Endodermal cell (in vitro differentiated cells): ENCODE measurements at places on chromosomes 5 and 9.

DNA sequence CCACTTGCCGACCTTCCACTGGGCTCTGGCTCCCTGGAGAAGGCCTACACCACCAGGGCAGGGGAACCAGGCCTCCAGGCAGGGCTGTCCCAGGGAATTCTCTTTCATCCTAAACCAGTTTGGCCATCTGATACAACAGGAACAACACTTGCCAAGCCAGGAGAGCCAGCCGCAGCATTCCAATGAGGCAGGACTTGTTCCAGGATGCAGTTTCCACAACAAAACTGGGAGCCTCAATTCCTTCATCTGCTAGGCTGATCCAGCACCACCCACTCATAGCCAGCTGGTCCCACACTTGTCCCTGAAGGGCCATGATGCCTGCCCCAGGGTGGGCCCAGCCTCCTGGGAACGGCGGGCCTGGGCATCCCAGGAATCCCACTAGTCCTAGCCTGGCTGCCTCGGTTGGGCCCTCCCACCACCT lies 26.0 kb downstream of the BICD2 start:
- H3K36me3 ChIP-seq = no peaks in the 10 kb centered on the region
- no peak overlapping the region for H3K4me3 ChIP-seq
- H3K4me1 ChIP-seq = no peaks in the 10 kb centered on the region

DNA sequence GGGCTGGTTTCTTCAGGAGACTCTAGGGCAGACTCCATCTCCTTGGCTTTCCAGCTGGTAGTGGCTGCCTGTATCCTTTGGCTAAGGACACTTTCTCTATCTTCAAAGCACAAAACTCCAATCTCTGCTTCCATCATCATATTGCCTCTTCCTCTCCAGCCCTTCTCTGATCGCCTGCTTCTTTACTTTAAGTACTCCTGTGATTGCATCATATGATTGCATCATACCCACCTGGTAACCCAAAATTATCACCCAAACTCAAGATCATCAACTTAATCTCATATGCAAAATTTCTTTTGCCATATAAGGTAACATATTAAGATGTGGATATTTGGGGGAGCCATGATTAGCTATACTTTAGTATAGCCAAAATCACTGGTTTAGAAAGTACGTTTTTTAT lies 1092.6 kb upstream of the CDH6 start:
- H3K4me3 ChIP-seq = no peak overlapping the region
- H3K27ac ChIP-seq = no peak overlapping the region
- no peaks in the 10 kb centered on the region for H3K27me3 ChIP-seq
- no peaks in the 10 kb centered on the region for H3K36me3 ChIP-seq

GRCh38 chr5:25285136-25285535 lies 640.4 kb upstream of the CDH10 start:
- H3K27me3 ChIP-seq = no peaks in the 10 kb centered on the region
- H3K27ac ChIP-seq = no peak overlapping the region
- no peaks in the 10 kb centered on the region for H3K4me1 ChIP-seq
- H3K4me3 ChIP-seq = no peak overlapping the region
- H3K36me3 ChIP-seq = no peaks in the 10 kb centered on the region

DNA sequence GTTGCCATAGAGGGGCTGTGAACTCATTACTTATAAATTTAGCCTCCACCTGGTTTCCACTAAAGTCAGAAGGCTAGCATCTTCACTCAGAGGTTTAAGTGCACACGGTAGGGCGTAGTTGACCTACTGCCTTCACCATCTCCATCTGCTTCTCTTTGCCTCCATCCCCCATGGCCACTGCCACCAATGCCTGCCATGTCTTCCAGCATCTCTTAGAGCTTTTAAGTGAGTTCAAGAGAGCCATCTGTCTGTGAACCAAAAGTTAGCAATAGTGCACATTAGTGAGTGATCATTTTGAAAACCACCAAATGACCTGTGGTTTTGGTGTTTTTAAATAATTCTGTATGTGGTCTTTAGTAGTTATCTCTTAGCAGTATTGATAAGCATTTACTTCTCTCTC lies 102.0 kb downstream of the DMRTA1 start:
- H3K27me3 ChIP-seq = no peaks in the 10 kb centered on the region
- H3K36me3 ChIP-seq = no peaks in the 10 kb centered on the region
- no peak for DNase-seq
- no peak overlapping the region for H3K4me3 ChIP-seq

- H3K4me3 ChIP-seq = no peak overlapping the region
- no peaks in the 10 kb centered on the region for H3K27me3 ChIP-seq
- no peaks in the 10 kb centered on the region for H3K4me1 ChIP-seq
- no peak for DNase-seq
Measured at GRCh38 chr9:76576344-76576743, 117.4 kb downstream of the GCNT1 start.

GRCh38 chr5:174925586-174925985 lies 201.2 kb downstream of the MSX2 start:
- H3K4me1 ChIP-seq = no peaks in the 10 kb centered on the region
- H3K4me3 ChIP-seq = no peak overlapping the region
- no peaks in the 10 kb centered on the region for H3K27me3 ChIP-seq
- no peak for DNase-seq
- H3K27ac ChIP-seq = no peak overlapping the region

GRCh38 chr5:142981886-142982820 lies 212.0 kb downstream of the ARHGAP26 start:
- H3K4me1 ChIP-seq = peaks cover 14% of the 10 kb centered on the region
- H3K27ac ChIP-seq = peak overlapping the region; percentile 26
- H3K36me3 ChIP-seq = no peaks in the 10 kb centered on the region
- H3K27me3 ChIP-seq = no peaks in the 10 kb centered on the region
- DNase-seq = peak; percentile 52

GRCh38 chr5:37814699-37815098 lies 25.1 kb downstream of the GDNF start:
- H3K4me3 ChIP-seq = no peak overlapping the region
- no peaks in the 10 kb centered on the region for H3K4me1 ChIP-seq
- DNase-seq = no peak
- H3K27me3 ChIP-seq = no peaks in the 10 kb centered on the region

GRCh38 chr5:6749026-6749716 lies 35.9 kb downstream of the TENT4A start:
- peaks cover 74% of the 10 kb centered on the region for H3K36me3 ChIP-seq
- no peaks in the 10 kb centered on the region for H3K27me3 ChIP-seq
- H3K4me3 ChIP-seq = no peak overlapping the region
- H3K27ac ChIP-seq = no peak overlapping the region

DNA sequence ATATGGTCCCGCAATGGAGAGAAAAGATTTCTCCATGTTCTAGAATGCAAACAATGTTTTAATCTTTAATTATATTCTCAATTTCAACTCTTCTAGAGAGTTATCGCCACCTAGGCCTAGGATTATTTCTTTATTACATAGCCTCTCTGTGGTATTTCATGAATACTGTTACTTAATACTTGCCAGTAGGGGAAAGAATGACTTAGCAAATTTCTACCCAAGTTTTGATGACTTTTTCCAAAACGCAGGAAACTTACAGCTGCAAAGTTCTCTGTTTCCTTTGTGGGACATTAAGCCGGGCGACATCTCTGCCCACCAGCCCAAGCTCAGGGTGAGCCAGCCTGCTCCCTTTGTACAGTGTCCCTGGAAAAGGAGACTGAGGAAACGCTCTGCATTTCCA lies 73.8 kb downstream of the MED27 start:
- H3K4me1 ChIP-seq = peaks cover 26% of the 10 kb centered on the region
- peak overlapping the region; percentile 68 for H3K4me3 ChIP-seq
- H3K36me3 ChIP-seq = no peaks in the 10 kb centered on the region
- no peaks in the 10 kb centered on the region for H3K27me3 ChIP-seq

GRCh38 chr5:141343953-141344463 lies 379 bp downstream of the PCDHGA3 start:
- DNase-seq = no peak
- no peak overlapping the region for H3K27ac ChIP-seq
- no peaks in the 10 kb centered on the region for H3K36me3 ChIP-seq
- peak overlapping the region; percentile 77 for H3K4me3 ChIP-seq
- H3K27me3 ChIP-seq = no peaks in the 10 kb centered on the region

DNA sequence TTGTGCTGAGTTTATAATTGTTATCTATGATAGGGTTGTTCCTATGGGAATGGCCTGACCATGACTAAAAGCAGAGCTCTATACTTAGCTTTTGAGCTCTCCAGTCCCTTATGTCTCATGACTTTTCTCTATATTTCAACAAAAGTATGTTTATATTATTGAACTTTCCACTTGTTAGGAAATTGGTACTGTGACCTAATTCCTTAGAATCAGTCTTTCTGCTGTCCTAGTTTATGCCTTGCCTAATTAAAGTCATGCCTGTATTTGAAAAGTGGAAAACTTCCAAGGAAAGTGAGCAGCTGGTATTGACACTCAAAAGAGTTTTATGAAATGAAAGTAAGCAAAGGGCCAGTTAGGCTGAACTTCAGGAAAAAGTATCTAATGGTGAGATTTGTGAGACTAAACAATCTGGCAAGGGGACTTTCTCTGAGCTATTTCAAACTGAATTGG lies 68.6 kb downstream of the XRCC4 start:
- H3K4me1 ChIP-seq = no peaks in the 10 kb centered on the region
- no peaks in the 10 kb centered on the region for H3K36me3 ChIP-seq
- no peak overlapping the region for H3K4me3 ChIP-seq
- H3K27ac ChIP-seq = no peak overlapping the region

GRCh38 chr5:71809446-71809845 lies 90.4 kb downstream of the CARTPT start:
- H3K27ac ChIP-seq = no peak overlapping the region
- H3K36me3 ChIP-seq = no peaks in the 10 kb centered on the region
- no peak for DNase-seq
- H3K4me3 ChIP-seq = no peak overlapping the region
- peaks cover 3% of the 10 kb centered on the region for H3K4me1 ChIP-seq
- H3K27me3 ChIP-seq = no peaks in the 10 kb centered on the region

DNA sequence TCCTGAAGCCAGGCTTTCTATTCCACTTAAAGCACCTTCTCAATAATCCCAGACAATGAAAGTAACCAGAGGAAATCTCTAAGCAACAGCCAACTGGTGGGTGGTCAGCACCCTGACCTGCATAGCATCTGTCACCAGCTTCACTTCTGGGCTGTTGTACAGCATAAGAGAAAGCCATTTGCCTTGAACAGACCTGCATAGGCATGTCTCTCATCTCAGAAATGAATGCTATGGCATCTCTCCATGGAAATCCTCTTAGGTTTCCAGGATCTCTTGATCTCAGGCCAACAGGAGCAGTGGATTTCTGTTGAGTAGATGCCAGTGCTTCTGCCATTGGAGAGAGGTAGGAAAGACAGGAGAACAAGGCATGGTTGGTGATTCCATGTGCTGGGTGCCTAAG lies 213.6 kb downstream of the GRIA1 start:
- no peaks in the 10 kb centered on the region for H3K36me3 ChIP-seq
- peaks cover 6% of the 10 kb centered on the region for H3K27me3 ChIP-seq
- no peak overlapping the region for H3K27ac ChIP-seq
- no peak for DNase-seq

GRCh38 chr9:16484744-16485143 lies 385.7 kb downstream of the BNC2 start:
- no peaks in the 10 kb centered on the region for H3K36me3 ChIP-seq
- H3K27ac ChIP-seq = no peak overlapping the region
- H3K4me1 ChIP-seq = no peaks in the 10 kb centered on the region
- no peak for DNase-seq

DNA sequence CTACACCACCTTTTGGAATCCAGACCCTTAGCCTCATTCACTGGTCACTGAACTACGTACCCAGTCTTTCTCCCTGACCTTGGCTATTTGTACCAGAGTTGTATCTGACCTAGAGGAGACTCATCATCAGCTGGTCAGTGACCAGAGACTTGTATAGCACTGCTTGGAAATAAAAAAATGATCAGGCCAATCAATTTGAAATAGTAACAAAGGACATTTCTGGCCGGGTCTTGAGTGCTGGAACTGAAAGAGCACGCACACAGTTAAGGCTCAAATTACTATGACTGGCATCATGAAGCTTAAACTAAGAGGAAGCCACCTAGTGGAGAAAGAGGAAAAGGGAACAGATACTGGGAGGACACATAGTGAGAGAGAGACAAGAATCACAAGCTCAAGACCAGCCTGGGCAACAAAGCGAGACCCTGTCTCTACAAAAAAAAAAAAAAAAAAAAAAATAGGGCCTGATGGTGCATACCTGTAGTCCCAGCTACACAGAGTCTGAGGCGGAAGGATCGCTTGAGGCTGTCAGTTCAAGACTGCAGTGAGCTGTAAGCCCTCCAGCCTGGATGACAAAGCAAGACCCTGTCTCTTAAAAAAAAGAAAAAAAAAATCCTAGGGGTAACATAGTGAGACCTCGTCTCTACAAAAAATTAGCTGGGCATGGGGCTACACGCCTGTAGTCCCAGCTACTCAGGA lies 12.8 kb upstream of the SRP19 start:
- peaks cover 2% of the 10 kb centered on the region for H3K36me3 ChIP-seq
- no peak overlapping the region for H3K4me3 ChIP-seq
- H3K27me3 ChIP-seq = no peaks in the 10 kb centered on the region
- H3K4me1 ChIP-seq = peaks cover 3% of the 10 kb centered on the region

DNA sequence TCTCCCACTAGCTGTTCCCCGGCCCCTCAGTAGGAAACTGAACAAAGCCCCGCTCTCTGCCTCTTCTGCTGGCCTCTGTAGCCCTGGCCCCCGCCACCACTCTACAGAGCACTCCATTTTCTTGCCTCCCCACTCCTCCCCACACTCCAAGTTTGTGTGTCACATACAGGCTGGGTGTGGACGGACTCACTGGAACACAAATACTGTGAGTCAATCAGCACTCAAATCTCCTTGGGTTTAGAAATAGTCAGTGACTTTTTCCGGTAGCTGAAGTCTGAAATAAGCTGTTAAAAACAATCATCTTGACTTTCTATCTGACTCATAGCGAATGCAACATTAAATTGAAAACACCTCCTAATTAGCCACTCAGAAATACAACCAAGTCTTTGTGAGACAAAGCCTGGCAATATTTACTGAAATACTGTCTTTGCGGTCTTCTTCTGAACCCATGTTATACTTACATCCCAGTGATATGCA lies 122.5 kb downstream of the LHFPL2 start:
- no peak overlapping the region for H3K4me3 ChIP-seq
- no peak for DNase-seq
- H3K27ac ChIP-seq = no peak overlapping the region
- peaks cover 22% of the 10 kb centered on the region for H3K36me3 ChIP-seq

- peak overlapping the region; percentile 75 for H3K4me3 ChIP-seq
- peak; percentile 93 for DNase-seq
- H3K27me3 ChIP-seq = peaks cover 78% of the 10 kb centered on the region
- H3K27ac ChIP-seq = no peak overlapping the region
- peaks cover 3% of the 10 kb centered on the region for H3K4me1 ChIP-seq
Measured at GRCh38 chr5:133610489-133611356, 1.6 kb downstream of the FSTL4 start.

GRCh38 chr5:78589923-78590322 lies 58.6 kb downstream of the LHFPL2 start:
- no peak overlapping the region for H3K4me3 ChIP-seq
- no peak overlapping the region for H3K27ac ChIP-seq
- no peaks in the 10 kb centered on the region for H3K27me3 ChIP-seq
- H3K36me3 ChIP-seq = peaks cover 91% of the 10 kb centered on the region
- no peak for DNase-seq

DNA sequence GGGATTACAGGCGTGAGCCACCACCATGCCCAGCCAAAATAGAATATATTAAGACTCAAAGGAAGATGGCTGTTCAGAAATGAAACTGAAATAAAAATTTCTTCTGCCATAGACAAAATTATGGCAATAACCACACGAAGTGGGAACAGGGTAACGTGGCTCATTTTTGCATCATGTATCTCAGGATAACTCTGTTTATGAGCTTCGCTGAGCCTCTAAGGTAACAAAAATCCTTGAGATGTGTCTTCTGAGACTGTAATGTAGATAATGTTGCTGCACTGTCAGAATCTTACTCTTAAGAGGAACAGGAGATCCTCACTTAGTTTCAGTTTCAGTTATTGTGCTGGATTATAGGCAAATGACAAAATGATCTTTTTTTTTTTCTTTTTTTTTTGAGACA lies 153.8 kb downstream of the GOLPH3 start:
- no peaks in the 10 kb centered on the region for H3K36me3 ChIP-seq
- DNase-seq = no peak
- H3K4me1 ChIP-seq = peaks cover 13% of the 10 kb centered on the region
- H3K27ac ChIP-seq = no peak overlapping the region
- H3K4me3 ChIP-seq = no peak overlapping the region
- no peaks in the 10 kb centered on the region for H3K27me3 ChIP-seq
